ENCODE measurements at places on chromosomes 6 and 20.
A peak's percentile ranks its signal among the peaks of the same experiment; 100 is the strongest.

DNA sequence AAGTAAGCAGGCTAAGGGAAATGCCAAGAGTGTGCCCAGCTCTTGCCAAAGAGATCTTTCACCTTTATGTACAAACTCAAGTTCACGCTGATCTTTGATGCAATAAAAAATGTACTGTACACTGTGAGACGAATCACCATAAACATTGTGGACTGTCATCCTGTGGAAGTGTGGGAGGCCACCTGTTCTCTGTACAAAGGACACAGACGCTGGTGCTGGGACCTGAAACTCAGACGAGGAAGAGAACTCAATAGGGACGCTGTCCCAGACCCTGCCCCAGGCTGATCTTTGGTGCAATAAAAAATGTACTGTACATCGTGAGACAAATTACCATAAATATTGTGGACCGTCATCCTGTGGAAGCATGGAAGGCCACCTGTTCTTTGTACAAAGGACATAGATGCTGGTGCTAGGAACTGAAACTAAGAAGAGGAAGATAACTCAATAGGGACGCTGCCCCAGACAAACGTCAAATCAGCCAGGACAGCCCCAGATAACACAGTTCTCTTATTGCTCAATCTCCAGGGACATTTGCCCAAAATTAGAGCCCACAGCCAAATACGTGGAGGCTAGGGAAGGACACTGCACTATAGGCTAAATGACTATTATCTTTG lies 312.7 kb upstream of the SGK1 start:
- no peak overlapping the region for H3K27ac ChIP-seq
- no peak overlapping the region for H3K4me3 ChIP-seq
- no peaks in the 10 kb centered on the region for H3K27me3 ChIP-seq
- peaks cover 7% of the 10 kb centered on the region for H3K4me1 ChIP-seq
- no peak for DNase-seq
- no peaks in the 10 kb centered on the region for H3K36me3 ChIP-seq

GRCh38 chr20:64242003-64242796 lies 13.3 kb upstream of the PCMTD2 start:
- peak; percentile 64 for DNase-seq
- H3K27me3 ChIP-seq, result no peaks in the 10 kb centered on the region
- no peak overlapping the region for H3K4me3 ChIP-seq
- H3K4me1 ChIP-seq, result no peaks in the 10 kb centered on the region
- H3K27ac ChIP-seq, result no peak overlapping the region

DNA sequence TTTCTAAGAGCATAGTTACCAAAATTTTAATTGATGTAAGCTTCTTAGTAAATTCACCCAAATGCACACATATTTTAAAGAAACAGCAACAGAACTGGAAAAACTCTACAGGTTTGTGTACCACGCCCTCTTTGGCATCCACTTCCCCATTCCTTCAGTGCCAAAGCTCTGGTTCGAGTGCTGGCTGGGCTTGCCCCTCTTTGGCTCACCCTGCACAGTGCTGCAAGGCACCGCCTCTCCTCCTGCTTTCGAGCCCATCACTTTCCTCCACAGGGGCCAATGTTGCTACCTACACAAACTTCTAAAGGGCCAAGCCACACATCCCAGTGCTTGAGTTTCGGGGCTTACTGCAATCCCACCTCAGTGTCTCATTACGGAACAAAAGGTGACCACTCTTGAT lies 9.6 kb downstream of the LRP11 start:
- peaks cover 25% of the 10 kb centered on the region for H3K36me3 ChIP-seq
- no peak overlapping the region for H3K4me3 ChIP-seq
- peak overlapping the region; percentile 99 for H3K27ac ChIP-seq
- peaks cover 69% of the 10 kb centered on the region for H3K4me1 ChIP-seq

DNA sequence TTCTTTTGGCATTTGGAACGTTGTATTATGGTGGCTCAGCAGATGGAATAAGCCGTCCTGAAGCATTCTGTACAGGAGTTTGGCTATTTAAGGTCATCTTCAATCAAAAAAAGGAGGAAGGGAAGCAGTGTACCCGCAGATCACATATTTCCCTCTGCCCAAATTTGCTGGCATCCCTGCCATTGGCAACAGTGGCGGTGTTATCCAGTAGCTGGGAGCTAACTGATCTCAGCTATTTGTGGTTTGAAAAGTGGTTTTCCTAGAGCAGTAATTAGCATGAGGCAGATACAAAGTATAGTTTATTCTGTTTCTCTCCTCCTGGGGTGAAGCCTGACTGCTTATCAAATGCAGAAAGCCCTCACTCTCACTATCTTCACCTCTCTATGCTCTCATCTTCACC lies 576.8 kb downstream of the QKI start:
- no peaks in the 10 kb centered on the region for H3K27me3 ChIP-seq
- H3K4me1 ChIP-seq, result no peaks in the 10 kb centered on the region
- H3K27ac ChIP-seq, result no peak overlapping the region
- no peaks in the 10 kb centered on the region for H3K36me3 ChIP-seq
